ENCODE measurements at places on chromosomes 4 and X.

DNA sequence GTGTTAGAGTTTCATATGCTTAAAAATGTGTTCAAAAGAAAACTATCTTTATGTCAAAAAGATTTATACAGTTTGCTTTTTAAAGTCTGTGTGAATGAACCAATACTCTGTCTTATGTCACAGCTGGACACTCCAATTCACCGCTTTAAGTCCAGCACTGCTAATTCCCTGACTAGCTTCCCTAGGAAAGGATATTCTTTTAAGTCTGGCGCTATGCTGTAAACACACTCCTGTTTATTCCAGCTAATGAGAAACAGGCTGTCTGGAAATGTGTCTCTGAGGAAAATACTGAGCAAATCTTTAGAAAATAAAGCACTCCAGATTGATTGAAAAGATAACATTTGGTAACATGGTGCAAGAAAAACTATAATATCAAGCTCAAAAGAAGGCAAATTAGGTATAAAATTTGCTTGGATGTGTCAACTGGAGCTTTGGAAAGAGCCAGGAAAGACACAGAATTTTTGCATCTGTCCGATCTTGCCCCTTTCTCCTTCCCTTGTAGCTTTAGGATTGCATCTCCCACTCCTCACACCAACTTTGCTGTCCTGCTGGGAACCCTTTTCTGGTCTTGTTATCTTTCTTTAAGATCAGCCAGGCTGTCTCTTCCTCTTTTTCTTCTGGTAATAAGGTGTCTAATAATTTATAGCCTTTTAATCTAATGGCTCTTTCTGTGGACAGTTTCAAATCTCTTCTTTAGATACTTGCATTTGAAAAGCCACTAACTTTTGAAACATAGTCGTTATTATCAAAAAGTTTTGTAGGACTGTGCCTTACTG, 40.9 kb upstream of the VEGFC start:
- DNase-seq: peak; percentile 54

DNA sequence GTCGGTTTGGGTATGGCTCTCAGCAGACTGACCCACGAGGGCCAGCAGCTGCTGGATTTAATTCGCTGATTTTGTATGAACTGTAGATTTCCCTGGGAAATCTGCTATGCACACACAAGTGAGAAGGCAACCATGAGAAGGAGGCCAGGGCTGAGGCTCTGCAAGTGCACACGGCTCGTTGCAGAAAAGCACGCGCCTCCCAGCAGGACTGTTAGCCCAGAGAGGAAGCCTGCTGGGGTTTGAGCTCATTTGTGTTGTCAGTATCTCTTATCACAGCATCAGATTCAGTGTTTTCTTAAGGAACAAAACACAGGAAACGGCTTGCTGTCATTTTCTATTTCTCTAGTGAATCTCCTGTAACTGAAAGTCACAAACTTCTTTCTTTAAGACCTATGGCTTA, 296.2 kb upstream of the FAT1 start:
- no peak for DNase-seq

- DNase-seq: peak; percentile 89
Observed at GRCh38 chrX:54357414-54358377, at the start of gene WNK3. Gene WNK3 (minus strand): TSS chrX:54358046.

DNA sequence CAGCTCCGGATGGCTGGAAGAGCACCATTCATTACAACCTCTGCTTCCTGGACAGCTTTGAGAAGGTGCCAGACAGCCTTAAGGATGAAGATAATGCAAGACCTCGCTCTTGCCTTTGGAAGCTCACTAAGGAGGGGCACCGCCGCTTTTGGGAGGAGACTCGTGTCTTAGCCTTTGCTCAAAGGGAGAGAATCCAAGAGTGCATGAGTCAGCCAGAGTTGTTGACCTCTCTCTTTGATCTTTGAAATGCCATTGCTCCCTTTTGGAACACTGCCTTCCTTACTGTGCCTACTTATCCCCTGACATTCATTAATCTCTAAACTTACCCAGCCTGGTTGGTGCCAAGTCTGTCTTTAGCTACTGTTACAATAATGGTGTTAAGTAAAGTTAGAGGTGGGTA, 1.2 kb downstream of the FOXR2 start:
- DNase-seq: no peak

DNA sequence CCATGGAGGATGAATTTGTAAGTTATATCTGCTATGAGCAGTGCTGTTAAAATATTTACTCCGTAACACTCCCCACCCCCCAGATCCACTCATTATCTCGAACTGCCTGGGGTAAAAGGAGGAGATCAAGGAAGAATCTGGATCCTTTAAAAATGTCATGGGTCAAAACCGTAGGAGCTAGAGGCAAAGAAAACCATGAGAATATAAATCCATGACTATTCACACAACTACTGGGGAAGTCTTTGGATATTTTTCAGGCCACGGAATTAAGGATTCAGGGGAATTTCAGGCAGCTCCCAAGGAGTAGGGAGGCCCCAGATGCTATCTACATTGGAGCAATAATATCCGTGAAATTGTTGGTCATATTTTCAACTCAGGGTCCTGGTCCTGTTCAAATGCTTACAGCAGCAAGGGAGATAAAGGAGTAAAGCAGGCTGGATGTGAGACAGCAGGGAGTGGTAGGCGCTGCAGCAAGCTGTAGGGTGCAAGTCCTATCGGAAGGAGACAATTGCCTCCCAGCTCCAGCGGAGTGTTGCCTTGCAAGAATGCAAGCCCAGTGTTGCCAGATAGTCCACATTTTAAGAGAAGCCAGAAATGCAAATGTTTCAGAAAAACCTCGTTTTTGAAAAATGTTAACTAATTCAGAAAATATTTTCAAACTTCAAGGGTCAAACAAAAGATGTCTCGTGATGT, 116.2 kb upstream of the KIT start:
- DNase-seq: peak; percentile 69

GRCh38 chrX:18951032-18951431, 32.9 kb downstream of the PHKA2 start:
- no peak for DNase-seq

- peak; percentile 92 for DNase-seq
Observed at GRCh38 chr4:113998531-113998930, 19.1 kb upstream of the ARSJ start.

GRCh38 chr4:21387683-21388082, 560.9 kb downstream of the KCNIP4 start:
- DNase-seq: no peak

DNA sequence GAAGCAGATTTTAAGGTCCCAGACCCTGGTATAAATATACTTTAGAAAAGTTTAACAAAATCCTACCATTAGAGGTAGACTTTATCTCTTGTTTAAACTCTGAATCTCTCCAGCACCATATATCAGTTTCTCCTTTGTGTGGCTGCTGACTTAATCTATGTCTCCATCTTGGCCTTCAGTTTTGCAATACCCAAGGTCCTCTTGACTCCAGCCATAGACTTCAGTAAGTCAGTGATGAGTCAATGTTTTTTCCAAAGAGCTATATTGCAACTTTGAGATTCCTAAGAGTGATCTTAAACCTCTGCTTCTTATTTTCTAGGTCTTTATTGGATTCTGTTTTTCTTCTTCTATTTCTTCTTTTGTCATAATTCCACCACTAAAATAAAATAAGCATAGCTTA, 50.8 kb upstream of the ADGRL3 start:
- peak; percentile 82 for DNase-seq

DNA sequence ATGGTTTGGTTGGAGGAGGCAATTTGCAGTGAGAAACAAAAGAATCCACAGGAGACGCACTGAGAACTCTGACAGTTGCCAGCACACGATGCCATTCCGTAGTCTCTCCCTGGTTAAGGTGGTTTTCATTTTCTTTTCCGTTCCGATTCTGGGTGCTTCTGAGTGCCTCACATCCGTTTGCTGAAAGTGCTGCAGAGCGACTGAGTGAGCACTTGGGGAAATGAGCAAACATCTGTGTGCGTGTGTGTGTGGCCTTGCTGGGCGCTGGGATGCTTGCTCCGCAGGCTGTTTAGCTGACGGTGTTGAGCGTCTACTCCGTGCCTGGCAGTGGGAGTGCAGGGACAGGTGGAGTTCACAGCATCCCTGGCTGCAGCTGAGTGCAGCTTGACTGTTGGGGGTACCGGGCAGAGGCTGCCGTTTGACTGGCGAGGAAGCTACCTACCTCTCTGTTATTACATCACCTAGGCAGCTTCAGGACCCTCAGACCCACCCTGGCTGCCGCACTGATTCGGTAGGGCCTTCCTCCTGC, 49.3 kb downstream of the SORCS2 start:
- no peak for DNase-seq

- DNase-seq: no peak
Observed at GRCh38 chr4:166366012-166366411, 493.0 kb downstream of the TLL1 start.

DNA sequence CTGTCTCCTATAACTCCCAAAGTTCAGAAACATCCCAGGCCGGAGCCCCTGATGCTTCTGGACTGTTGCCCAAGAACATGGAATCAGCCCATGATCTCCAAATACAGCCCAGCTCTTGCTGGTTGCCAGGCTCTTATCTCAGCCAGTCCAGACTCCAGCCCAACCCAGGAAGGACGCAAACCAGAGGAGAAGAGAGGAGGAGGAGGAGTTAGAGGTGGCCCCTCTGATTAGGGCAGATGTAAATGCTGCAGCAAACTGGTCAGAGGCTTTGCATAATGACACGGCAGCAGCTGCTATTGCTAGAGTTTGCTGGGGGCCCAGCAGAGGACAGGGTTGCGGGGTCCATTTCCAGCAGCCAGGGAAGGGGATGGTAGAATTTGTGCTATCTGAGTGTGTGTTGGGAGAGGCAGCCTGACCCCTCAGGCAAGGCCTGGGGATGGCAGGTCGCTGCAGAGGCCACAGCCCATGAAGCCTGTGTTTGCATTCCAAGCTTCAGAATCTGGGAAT, 4.2 kb upstream of the OTUD5 start:
- DNase-seq: peak; percentile 22

- peak; percentile 22 for DNase-seq
Observed at GRCh38 chr4:86536151-86536550, 58.0 kb upstream of the PTPN13 start.

DNA sequence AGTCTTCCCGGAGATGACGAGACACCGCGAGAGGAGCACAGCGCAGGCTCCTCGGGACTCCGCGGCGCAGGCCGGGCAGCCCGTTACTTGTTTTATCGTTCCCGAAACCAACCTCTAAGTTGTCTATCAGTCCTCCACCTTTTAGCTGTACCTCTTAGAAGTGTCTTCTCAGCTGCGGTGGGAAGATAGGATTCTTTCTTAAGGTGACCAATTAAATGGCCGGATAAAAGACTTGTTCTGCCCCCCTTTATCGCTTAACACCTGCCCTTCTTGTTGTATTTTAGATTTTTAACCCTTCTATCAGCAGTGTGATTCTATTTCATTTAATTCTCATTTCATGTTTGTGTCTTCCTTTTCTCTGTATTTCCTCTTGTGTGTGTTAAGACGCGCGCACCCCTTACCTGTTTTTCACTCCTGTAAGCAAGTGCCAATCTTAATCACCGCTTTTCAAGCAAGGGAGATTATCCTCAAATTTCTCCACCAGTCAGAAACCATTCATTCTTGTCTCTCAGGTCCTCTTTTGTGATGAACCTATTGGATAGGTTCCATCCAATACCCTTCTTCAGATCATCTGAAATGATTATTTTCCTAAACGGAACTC, at the start of gene SLC9B2:
SLC9B2 (minus strand) TSS at position 15 of the 601 bp plus-strand sequence. CDS start 9,211 bp downstream, outside the sequence.
- DNase-seq: no peak

DNA sequence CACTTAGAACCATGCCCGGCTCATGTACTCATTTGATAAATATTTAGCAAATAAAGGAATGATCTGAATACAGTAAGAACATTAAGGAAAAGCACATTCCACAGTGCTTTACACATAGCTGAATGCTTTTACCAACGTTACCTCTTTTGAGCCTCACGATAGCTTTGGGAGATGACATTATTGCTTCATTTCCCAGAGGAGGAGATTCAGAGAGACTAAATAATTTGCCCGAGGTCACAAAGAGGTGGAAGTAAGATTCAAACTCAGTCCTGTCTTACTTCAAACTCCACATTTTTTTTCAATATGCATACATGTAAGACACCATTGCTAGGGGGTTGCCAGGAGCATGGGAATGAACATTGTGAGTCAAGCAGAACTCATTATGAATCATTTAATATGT, 538.5 kb downstream of the BCOR start:
- DNase-seq: peak; percentile 23

- DNase-seq: no peak
Observed at GRCh38 chr4:22202975-22203710, 254.6 kb upstream of the KCNIP4 start.

DNA sequence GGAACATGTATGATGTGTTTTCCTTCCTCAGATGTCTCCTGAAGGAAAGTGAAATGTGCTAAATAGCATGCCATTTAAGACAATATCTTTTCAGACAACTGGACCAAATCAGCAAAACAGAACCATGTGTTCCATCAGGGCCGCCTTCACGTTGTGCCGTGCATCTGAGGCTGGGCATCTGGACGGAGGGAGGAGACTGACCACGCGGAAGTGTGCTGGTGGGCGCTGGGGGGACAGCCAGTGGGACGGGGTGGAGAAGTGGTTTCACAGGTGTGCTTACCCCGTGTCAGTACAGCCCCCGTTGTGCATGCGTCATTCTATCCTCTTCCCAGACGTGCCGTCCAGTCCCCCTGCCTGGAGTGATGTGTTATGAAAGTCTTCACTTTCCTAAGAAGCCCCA, 342.1 kb upstream of the FAT1 start:
- DNase-seq: no peak

- DNase-seq: no peak
Observed at GRCh38 chrX:123801901-123802300, 58.0 kb upstream of the XIAP start.

- DNase-seq: peak; percentile 78
Observed at GRCh38 chr4:128354205-128354821, 66.7 kb upstream of the PGRMC2 start.

- DNase-seq: peak; percentile 8
Observed at GRCh38 chr4:152063621-152064240, 302.9 kb upstream of the GATB start.

DNA sequence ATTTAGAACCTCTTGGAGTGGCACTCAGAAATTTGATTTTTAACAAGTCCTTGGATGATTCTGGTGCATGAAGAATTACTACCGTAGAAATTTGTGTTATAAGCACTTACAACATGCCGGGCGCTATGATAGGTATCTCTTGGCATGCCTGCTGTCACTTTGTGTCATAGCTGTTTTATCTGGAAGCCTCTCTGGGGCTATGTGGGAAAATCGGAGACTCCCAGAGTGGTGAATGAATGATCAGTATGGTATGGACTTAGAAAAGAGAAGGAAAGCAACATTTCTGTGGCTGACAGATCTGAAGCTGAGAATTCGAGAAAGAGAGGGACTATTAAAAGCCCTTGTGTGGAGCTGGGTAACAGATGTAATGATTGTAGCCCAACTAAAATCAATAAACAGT, 177.4 kb upstream of the MAMLD1 start:
- peak; percentile 14 for DNase-seq

- DNase-seq: no peak
Observed at GRCh38 chrX:45709381-45709780, 508.7 kb upstream of the DIPK2B start.

GRCh38 chrX:70613295-70613694, 168.7 kb downstream of the DLG3 start:
- peak; percentile 2 for DNase-seq

- no peak for DNase-seq
Observed at GRCh38 chrX:108640817-108641216, 95.5 kb downstream of the IRS4 start.

GRCh38 chr4:38266616-38267015, 306.4 kb downstream of the PTTG2 start:
- peak; percentile 47 for DNase-seq

GRCh38 chrX:99117011-99117410, 1293.1 kb downstream of the PCDH19 start:
- DNase-seq: no peak
